ENCODE measurements at places on chromosomes 16 and 17.

- no peak for DNase-seq
These were observed 3.7 kb downstream of the GP2 start for GRCh38 chr16:20323591-20324117.

DNA sequence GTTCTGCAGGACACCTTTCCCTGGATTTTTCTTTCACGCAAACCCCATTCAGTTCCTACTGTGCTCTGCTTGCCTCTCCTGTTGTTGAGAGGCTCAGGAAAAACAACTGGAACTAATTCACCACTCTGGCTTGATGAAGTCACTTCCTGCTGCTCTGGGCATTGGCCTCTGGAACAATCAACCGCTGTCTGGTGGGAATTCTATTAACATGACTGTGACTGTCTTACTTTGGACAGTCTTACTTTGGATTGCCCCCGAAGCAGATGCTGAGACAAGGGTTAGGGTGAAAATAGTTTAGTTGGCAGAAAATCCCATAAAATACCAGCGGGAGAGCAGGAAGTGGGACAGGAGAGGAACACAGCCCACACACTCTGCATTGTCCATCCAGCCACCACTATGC, 90.0 kb upstream of the HSBP1 start:
- no peak for DNase-seq

DNA sequence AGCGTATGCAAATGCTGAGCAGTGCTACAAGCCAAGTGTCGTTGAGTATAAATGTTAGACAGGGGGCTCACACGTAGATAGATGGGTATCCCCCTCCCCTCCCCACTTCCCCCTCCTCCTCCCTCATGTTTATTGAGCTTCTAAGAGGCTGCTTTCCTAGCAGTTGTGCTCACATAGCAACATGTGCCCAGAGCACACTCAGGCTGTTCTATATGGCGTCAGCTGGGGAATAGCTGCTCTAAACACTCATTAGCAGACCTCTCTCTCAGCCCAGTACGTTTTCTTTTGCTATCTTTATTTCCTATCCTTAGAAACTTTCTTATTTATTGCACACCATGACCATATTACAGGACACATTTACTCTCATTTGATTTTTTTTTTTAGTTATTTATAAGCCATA, 1.8 kb downstream of the KCNJ2 start:
- DNase-seq: no peak

GRCh38 chr17:36673637-36674277, 72.4 kb downstream of the MRM1 start:
- no peak for DNase-seq

GRCh38 chr16:75614066-75614897, 8.8 kb downstream of the ADAT1 start:
- DNase-seq: no peak

GRCh38 chr17:81702934-81703746, at the start of gene MRPL12:
Gene MRPL12 (plus strand): TSS chr17:81703367. CDS start chr17:81703502, 135 bp downstream.
- peak; percentile 78 for DNase-seq

DNA sequence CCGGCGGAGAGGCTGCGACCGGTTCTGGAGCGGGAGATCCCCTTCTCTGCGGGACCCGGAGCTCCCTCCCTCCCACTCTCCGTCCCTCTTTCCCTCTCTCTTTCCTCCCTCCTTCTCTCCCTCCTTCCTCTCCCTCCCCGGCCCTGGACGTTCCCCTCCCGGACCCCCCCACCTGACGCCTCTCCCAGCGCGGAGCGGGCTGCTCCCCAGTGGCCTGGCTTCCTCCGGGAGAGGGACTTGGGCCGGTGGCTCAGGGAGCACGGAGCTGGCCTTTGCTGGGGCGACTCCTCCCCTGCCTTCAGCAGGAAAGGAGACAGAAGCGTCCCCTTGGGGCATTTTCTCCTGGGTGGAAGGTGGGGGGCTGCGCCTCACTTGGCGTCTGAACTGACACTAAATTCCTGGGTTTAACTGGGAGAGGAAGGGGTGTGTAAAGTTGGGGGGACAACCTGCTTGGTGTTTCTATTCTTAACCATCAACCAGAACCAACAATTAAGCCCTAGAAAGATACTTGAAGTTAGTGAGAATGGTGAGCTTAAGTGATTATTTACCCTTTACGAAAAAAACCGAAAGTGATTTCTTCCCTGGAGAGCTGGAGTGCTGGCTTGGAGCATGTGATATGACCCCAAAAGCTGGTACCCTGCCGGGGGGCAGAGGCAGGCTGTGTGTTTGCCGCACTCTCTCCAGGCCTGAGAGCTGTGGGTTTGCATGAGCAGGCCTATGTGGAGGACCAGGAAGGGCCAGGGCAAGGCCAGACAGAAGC, 775 bp downstream of the SPIRE2 start:
- no peak for DNase-seq

DNA sequence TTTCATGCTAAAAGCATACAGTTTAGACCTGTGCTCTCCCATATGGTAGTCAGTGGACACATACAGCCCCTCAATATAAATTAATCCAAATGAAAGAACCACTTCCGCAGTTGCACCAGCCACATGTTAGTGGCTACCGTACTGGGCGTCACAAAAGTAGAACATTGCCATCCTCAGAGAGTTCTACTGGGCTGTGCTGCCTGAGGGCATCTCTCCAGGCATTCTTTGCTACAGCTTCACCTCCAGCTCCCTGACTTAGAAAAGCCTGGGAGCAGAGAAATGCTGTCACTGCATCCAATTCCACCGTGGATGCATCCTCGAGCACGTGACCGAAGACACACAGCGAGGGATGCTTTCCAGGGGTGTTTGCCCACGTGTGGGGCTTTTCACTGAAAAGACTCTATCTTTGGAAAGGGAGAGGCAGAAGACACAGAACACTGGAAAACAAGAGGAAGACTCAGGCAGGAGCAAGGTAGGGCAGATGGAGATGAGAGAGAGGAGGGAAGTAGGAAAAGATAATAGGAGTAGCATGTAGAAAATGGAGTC, 86.4 kb downstream of the GAS7 start:
- no peak for DNase-seq

- DNase-seq: peak; percentile 28
These were observed 1.3 kb upstream of the TMEM92 start for GRCh38 chr17:50272711-50273653.

DNA sequence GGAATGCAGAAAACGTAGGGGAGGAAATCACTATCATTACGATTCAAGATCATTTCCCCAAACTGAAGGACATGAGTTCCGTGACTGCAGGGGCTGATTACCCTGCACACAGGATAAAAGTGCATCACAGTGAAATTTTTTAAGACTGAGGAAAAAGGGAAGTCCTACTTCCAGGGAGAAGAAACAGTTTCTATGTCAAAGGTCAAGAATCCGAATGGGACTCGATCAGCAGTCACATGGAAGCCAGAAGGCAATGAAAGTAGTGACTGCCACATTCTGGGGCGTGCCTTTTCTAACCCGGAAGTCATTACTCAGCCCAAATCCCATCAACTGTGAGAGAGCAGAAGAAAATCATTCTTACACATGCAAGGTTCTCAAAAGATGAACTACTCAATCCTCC, 12.1 kb downstream of the ZZEF1 start:
- DNase-seq: no peak

GRCh38 chr17:31112001-31112661, 17.4 kb downstream of the NF1 start:
- DNase-seq: no peak

- no peak for DNase-seq
These were observed 217.1 kb downstream of the GRIN2A start for GRCh38 chr16:9965079-9965478.

- peak; percentile 45 for DNase-seq
These were observed 7.1 kb upstream of the ORAI3 start for GRCh38 chr16:30941600-30942425.

All from activated T-helper 1 cell treated with Interleukin-2 at 50 U/mL for 16 hours (primary cell).